ENCODE measurements at places on chromosomes 3 and 15.

DNA sequence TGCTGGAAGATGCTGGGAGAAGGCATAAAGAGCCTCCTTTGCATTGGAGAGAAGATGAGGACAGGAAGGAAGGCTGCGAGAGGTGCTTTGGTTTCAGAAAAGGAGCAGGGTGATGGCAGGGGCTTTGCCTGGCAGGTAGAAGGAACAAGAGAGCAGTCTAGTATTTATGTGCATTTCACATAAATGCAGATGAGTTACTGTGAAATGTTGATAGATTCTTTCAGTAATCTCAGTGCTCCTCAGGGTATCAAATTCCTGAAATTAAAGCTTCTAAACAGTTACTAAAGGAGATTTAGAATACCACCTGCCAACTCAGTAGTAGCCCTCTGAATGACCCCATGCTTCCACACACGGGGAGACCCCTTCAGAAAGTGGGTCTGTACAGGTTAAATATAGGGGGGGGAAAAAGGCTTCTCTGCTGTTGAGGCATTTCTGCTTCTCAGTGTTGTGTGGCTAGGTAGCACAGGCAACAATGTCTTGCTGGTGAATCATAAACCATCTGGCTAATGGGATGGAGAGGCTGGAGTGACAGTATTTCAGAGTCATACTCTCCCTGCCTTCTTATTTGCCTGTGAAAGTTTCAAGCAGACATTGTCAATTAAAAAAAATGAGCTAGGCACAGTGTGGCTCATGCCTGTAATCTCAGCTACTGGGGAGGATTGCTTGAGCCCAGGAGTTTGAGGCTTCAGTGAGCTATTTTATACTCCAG lies 14.3 kb upstream of the FBXL22 start:
- no peak for DNase-seq

DNA sequence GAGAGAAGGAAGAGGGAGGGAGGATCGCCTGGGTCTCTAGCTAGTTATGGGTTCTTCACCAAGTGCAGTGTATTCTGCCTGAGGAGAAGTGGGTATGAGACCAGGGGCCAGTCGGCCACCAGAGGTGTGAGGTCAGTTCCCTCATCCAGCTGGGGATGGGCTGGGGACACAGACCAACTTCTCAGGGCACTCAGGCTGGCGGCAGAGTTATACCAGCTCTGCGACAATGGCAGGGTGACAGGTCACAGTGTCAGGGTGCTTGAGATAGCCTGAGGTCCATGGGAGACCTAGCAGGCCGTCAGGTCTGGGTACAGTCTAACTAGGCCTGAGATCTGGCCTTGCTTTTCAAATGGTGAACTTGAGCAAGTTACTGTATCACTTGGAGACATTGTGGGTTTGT lies 31.4 kb upstream of the PLXNA1 start:
- DNase-seq, result no peak

- no peak for DNase-seq
Observed at GRCh38 chr3:141352262-141352984, 15.9 kb upstream of the ZBTB38 start.

DNA sequence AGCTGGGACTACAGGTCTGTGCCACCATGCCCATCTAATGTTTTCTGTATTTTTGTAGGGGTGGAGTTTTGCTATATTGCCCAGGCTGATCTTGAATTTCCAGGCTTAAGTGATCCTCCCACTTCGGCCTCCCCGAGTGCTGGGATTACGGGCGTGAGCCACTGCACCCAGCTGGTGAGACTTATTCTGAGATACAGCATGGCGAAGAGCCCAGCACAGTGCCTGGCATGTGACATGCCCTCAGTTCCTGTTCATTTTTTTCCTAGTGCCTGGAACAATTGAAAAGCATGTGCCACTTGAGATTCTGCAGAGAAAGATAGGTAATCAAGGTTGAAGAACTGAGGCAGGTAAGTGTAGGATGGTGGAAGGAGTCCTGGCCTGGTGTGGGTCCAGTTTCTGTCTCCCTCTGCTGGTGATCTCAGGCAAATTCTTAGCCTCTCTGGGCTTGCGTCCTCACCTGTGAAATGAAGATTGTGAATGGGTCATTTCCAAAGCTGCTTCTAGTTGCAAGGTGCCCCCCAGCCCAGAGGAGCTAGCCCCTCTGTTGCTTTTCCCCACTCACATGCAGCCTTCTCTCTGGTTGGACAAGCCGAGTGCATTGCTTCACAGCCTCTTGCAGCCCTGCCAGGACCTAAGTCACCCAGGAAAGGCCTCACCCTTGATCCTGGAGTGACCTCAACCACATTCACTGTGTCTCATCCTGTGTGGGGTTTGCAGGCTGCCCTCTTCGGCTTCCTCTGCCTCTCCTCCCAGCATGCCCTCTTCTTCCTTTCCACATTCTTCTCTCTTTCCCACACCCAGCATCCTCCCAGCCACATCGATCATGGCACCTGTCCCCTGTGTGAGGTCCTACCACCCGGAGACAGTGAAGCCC lies 4.3 kb upstream of the RHCG start:
- DNase-seq, result no peak

GRCh38 chr3:127177226-127177625 lies 15.7 kb upstream of the PRR23E start:
- DNase-seq, result no peak
